HEK293T (cell line): ENCODE measurements at places on chromosomes 2 and 18.

GRCh38 chr18:2572171-2572569 is 813 bp downstream of the NDC80 start:
- DNase-seq = no peak

DNA sequence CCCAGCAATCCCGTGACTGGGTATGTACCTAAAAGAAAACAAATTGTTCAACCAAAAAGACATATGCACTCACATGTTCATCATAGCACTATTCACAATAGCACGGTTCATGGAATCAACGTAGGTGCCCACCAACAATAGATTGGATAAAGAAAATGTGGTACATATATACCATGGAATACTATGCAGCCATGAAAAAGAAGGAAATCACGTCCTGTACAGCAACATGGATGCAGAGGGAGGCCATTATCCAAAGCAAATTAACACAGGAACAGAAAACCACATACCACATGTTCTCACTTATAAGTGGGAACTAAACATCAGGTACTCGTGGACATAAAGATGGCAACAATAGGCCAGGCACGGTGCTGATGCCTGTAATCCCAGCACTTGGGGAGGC is 207.9 kb upstream of the TNP1 start:
- no peak for DNase-seq

DNA sequence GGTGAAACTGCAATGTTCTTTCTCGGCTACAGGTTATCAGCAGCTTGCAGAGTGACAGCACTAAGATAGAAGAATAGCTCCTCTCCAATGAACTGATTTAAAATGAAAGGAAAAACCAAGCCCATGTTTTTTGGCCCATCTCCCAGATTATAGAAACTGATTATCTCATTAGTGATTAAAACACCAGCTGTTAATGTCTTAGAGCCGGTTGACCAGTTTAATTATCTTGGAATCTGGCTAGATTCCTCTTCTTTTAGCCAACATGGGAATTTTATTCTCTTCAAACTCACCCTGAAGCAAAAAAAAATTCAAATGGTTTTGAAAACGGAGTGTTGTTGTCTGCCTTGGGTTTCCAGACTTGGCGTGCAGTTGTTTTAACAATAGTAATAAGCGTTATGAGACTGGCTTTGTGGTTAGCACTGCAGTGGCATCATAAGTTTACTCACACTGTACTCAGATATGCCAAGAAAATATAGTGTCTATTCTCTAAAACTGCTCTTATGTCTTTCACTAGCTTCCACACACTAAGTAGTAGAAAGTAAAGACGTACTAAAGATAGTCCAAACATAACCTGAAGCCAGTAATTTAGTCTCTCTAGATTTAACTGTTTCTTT is 665.3 kb downstream of the STK39 start:
- DNase-seq = no peak

- no peak for DNase-seq
Observed at GRCh38 chr2:101706819-101707177, 9.3 kb downstream of the MAP4K4 start.

GRCh38 chr2:64979744-64980143 is 9.5 kb upstream of the SLC1A4 start:
- DNase-seq = no peak

DNA sequence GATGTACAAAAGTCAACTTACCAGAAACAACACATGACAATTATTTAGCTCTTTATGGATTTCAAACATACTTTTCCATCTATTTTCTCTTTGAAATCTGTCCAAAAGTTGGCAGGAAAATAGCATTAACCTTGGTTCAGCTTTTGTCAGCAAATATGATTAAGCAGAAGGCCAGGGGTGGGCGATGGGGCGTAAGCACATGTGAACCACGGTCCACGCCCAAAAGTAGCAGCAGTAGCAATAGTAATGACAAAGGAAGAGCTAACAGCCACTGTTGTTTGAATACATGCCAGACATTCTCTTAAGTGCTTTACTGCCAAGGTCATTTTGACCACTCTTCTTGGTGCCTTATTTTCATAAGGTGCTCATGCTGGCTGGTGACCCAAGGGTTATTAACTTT is 73.5 kb downstream of the ANTXR1 start:
- no peak for DNase-seq

- DNase-seq = no peak
Observed at GRCh38 chr2:206855585-206856433, 83.5 kb upstream of the CPO start.

DNA sequence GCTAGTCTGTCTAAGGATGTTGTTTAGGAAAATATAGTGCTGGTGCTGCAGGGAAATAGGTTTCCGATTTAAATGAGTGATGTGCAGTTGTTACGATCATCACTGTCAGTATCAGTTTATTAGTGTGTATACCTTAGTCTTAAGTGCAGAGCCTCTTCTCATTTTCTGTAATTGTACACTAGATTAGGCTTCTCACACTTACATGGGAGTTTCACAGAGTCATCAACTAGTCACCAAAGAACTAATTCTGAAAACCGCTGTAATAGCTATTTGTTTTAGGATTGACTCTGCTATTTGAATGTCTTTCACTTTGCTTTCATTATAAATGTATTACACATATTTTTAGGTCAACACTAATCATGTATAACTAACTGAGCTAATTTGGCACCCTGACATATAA is 99.8 kb upstream of the ZEB2 start:
- DNase-seq = no peak

DNA sequence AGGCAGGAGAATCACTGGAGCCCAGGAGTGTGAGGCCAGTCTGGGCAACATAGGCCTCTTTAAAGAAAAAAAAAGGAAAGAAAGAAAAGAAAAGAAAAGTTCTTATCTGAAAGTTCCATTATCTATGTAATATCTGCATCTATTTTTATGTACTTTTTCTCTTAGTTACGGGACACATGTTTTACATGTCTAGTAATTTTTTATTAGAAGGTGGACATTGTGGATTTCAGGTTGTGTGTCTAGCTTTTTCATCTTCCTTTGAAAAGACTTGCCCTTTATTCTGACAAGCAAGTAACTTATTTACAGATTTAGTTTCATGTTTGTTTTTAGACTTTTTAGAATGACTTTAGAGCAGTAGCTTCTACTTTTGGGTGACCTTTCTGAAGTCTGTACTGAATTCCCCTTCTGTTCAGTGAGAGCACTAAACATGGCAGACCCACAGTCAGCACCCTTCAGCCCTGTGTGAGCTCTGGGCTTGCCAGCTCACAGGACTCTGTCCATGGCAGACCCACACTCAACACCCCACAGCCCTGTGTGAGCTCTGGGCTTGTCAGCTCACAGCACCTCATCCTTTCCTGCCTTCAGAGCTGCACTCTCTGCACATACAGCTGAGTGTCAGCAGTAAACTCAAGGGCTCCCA is 17.5 kb downstream of the TRAPPC12 start:
- DNase-seq = no peak

DNA sequence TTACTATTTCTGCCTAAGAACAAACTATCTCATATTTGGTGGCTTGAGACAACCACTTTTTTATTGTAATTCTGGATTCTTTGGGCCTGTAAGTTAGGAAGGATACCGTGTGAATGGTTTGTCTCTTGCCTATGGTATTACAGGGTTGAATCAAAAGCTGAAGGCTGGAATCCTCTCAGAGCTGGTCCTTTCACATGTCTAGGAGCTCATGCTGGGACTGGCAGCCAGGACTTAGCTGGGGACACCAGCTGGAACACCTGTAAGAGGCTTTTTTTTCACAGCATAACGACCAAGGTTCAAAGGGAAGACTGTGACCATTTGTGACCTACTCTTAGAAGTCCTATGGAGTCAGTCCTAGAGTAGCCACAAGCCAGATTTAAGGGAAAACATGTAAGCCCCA is 226.3 kb downstream of the ZNF804A start:
- DNase-seq = no peak

DNA sequence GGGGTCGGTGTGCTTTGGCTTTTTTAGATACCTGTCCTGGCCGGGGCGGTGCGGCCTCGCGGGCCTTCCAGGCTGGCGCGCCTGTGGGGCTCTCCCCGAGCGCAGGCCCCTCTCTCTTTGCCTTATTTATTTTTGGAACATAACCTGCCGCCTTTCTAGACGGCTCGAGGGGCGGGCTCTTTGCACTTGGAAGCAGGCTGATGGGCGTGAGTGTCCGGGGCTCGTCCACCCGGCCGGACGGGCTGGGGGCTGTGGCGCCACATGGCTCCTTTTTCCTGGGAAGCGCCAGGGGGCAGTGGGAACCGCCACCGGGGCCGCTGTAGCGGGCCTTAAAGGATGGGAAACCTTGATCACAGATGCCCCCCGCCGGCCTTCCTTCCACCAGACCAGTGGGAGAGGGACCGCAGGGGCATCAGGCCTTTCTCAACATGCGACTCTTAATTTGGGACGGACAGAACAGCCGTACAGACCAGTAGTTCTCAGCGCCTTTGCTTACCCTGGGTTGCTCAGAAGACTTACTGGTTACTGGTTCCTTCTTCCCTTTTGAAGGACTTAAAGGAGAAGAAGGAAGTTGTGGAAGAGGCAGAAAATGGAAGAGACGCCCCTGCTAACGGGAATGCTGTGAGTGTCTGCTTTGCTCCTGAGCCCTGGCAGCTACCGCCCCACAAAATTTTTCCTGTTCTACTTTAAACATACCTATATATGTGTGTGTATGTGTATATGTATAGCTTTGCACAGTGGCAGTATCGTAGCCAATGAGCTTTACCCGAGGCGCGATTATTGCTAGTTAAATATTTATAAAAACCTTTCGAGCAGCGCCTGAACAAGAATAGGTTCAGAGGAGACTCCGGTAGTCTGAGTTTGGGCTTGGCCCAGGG is 2.7 kb downstream of the PTMA start:
- DNase-seq = no peak

DNA sequence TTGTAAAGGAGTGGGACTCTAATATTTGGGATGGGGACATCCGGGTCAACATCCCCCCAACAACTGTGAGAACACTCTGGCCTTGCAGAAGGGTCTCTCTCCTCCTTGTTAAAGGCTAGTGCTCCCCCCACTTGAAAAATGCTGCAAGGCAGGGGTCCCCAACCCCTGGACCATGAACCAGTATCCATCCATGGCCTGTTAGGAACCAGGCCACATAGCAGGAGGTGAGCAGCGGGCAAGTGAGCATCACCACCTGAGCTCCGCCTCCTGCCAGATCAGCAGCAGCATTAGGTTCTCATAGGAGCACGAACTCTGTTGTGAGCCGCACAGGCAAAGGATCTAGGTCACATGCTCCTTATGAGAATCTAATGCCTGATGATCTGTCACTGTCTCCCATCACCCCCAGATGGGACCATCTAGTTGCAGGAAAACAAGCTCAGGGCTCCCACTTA is 243.9 kb upstream of the ID2 start:
- no peak for DNase-seq

- DNase-seq = no peak
Observed at GRCh38 chr2:69493268-69493667, 56.0 kb upstream of the NFU1 start.

GRCh38 chr18:2958819-2959298 is 54.1 kb downstream of the LPIN2 start:
- no peak for DNase-seq

DNA sequence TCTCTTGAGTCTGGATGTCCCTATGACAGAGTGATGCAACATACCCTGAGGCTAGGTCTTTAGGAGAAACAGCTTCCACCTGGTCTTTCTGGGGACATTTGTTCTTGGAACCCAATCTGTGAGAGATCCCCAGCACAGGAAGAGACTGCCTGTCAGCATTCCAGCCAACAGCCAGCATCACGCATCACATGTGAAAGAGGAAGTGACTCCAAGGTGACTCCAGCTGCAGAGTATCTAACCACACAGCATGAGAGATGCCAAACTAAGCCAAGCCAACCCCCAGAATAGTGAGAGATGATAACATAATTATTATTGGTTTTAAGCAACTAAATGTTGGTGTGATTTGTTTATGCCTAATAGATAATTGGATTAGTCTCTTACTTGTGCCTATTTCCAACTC is 35.7 kb downstream of the C18orf63 start:
- DNase-seq = no peak

GRCh38 chr2:215773728-215774127 is 239.6 kb downstream of the MREG start:
- no peak for DNase-seq

GRCh38 chr2:219998714-219999227 is 371.3 kb downstream of the SLC4A3 start:
- DNase-seq = no peak

DNA sequence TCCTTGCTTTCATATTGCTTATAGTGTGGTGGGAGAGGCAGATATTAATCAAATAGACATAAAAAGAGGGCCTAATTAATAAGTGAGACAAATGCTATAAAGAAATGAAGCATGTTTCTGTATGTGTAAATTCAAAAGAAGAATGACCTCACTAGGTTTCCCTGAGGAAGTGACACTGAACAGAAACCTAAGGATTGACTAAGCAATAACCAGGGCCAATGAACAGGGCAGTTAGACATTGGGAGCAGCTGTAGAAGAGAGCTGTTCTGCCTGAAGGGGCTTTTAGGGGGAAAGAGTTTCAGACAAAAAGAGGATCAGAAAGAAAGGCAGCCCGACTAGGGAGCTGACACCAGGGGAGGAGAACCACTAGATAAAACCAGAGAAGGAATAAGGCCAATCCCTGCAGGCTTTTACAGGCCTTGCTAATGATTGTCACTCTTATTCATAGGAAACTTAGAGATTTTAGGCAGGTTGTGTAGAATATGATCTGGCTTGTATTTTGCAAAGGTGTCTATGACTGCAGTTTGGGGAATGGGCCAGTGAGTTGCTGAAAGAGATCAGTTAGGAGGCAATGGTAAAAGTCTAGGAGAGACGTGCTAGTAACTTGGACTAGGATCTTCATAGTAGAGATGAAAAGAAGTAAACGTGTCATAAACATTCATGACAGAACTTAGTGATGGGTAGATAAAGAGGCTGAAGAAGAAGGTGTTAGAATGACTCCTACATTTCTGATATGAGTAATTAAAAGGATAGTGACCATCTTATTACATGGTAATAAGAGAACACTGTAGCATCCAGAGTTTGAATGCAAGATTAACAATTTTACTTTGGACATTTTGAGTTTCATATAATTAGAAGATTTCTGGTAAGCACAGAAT is 26.8 kb upstream of the NABP1 start:
- no peak for DNase-seq

GRCh38 chr18:74255131-74255616 is 36.6 kb downstream of the CYB5A start:
- DNase-seq = no peak

DNA sequence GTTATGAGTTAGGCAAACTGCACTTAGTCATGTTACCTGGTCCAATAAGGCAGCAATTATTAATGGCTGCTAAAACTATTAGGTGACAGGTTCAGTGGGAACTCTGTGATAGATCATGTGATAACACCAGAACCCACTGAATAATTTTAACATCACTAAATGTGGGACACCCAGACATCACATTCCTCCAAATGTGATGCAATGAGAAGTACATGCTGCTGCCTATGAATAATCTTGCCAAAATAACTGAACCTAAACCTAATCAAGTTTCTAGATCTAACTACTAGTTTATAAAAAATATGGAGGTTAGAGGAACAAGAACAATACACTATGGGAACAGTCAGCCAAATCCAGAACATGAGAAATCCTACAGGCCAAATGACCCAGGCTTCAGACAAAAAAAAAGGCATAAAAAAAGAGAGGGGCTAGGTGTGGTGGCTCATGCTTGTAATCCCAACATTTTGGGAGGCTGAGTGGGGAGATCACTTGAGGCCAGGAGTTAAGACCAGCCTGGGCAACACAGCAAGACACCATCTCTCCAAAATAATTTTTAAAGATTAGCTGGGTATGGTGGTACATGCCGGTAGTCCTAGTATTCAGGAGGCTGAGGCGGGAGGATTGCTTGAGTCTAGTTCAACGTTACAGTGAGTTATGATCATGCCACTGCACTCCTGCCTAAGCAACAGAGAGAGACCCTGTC is 7.0 kb upstream of the ACTR2 start:
- DNase-seq = no peak
